M059J (cell line): ENCODE measurements at places on chromosomes 1 and 21. TPM values are rescaled to one million over a fixed set of nuclear protein-coding genes. Genes with fewer than 3 reads are reported as not detected.
A peak's percentile ranks its signal among the peaks of the same experiment; 100 is the strongest.

GRCh38 chr21:38955495-38955894 lies 149.8 kb downstream of the ETS2 start:
- peak; percentile 84 for DNase-seq

GRCh38 chr1:94009304-94009703 lies 100.1 kb upstream of the GCLM start:
- no peak for DNase-seq

DNA sequence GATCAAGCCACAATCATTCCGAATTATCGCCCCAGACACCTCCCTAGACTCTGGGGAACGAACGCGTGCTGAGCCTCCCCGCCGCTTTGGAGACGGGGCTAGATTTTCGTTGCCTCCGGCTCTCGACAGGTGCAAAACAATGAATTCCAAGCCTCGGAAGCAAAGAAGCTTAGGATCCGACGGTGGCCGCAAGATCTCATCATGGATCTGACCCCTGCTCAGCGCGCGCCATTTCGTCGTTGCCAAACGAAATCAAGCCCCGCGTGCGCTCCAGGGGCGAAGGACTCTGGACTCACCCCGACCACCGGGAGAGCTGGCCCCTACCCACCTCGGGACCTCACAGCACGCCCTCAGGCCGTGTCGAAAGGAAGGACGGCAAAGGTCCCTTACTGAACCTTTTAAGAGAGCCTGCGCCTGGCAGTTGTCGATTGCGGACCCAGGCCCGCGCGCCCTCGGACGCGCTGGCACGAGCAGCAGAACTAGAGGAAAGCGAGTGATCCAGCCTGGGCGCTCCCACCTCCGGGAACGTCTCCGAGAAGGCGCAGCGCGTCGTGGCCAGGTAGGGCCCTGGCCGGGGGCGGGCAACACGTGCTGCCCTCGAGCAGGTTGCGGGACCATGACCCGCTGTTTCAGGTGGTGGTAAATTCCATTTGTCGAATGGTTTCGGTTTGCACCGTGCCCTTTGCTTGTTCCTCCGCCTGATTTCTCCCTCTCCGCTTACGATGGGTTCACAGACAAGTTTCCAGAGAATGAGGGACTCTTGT lies 1.6 kb upstream of the RUNX3 start:
- DNase-seq, result no peak

- DNase-seq, result no peak
Observed at GRCh38 chr1:64892576-64893573, 73.5 kb downstream of the JAK1 start.

GRCh38 chr21:42003051-42003461 lies 7.1 kb downstream of the ZBTB21 start:
- peak; percentile 45 for DNase-seq

GRCh38 chr21:35366394-35367080 lies 317.4 kb upstream of the RUNX1 start:
- DNase-seq, result no peak

DNA sequence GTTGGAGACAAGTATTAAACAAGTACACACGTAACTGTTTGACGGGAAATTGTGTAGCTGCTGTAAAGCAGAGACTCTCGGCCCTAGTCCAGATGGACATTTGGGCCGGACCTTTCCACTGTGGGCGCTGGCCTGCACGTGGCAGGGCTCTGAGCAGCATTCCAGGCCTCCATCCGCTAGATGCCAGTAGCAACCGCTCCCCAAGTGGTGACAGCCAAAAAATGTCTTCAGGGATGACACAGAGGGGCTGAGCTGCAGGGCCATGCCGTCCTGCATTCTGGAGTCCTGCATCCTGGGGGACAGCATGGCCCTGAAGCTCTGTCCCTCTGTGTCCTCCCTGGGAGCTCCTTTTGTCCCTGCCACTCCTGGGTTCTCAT lies 24.8 kb downstream of the A3GALT2 start:
- no peak for DNase-seq

GRCh38 chr1:1084372-1085170 lies 10.5 kb upstream of the RNF223 start:
- DNase-seq, result no peak

DNA sequence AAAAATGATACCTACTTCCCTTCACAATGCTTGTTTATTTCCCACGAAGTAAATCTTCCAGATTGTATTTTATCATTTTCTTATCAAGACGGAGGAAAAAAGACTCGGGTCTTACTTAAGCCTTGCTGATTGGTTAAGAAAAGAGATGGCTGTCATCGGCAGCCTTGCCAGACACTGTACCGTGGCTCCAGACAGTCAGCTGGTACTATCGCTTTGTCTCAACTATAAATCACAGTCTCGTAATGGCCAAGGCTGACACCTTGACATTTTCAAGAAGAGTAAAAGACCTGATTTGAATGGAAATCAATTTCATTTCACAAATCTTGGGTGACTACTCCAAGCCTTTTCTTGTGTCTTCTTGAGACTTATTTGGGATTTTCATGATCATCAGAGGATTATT lies 868.0 kb downstream of the USP25 start:
- no peak for DNase-seq

DNA sequence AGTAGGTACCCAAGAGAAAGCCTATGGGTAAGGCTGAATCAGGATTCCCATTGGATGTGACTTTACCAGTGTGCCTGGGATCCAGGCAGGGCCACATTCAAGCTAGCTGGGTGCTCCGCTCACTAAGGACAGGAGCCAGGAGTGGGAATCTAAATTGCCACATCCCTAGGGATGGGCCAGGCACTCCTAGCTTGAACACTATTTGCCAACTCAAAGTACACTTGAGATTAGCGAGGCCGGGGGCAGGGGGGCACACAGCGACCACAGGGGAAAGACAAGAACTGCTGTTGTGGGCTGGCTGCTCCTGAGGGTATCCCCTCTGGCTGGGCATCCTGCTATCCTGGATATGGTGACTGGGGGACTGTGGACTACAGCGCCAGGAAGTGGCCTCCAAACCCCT lies 4.3 kb downstream of the SLC45A3 start:
- DNase-seq, result no peak

DNA sequence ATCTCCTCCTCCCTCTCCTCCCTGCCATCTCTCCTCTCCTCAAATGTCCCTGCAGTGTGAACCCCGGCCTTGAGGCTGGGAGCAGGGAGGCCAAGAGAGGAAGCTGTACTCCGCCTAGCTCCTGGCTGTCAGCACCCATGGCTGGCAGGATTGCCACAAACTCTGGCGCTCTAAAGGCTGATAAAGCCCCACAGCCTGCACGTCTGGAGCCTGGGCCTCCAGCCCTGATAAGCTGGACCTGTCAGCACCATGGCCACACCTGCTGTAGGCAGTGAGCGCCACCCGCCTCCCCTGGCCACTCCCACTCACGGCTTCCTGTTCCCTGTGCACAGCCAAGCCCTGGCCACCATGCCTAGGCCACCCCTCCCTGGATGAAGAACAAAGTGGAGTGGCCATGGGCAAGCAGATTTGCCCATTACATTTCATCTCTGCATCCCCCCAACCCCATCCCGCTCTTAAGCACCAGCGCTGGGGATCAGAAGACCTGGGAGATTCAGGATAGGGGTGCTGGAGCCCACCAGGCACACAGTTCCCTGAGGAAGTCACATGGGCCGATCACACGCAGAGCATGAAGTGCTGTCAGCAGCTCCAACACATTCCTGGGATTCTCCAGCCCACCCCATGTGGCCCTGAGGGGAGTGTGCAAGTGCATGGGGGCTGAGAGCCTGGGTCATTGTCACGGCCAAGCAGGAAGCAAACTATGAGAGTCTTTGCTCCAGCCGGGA lies 24.2 kb upstream of the NPPB start:
- DNase-seq, result peak; percentile 22

GRCh38 chr1:174726880-174727585 lies 272.7 kb upstream of the CACYBP start:
- no peak for DNase-seq

DNA sequence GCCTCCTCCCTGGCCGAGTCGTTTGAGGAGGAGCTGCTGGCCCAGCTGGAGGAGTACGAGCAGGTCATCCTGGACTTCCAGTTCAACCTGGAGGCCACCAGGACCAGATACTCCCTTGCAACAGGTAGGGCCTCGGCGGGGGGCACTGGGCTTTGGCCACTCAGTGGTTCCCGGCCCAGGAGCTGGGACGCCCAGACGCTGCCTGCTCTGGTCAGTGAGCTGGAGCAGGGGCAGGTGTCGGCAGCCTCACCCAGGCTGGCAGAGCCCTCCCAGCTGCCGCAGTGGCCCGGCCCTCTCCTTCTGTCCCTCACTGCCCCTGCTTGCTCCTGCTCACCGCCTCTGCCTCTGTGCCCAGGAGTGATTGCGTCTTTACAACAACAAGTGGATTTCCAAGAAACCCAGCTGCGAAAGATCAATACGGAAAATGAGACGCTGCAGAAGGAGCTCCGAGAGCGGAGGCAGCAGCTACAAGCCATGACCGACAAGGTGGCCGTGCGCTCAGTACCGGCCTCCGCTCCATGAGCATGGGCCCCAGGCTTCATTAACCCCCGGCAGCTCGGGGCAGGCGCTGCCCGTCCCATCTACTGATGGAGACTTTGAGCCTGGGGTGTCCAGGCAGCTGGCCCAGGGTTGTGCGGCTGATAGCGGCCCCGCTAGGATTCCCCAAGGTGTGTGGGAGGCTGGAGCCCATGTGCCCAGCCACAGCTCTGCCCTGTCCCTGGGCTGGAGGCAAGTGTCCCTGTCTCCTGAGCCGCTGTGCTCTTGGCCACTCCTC lies 9.0 kb upstream of the SMIM1 start:
- no peak for DNase-seq

The LRRC53 gene
- total RNA-seq, result not detected in 2 replicates

The AMY1A gene
- total RNA-seq, result not detected in 2 replicates

The PKP1 gene
- 0.15 TPM in 1 of 2 replicates, not detected in the other for total RNA-seq

The SH2D2A gene
- 0.71 TPM in 1 of 2 replicates, not detected in the other for total RNA-seq

The DDAH1 gene
- total RNA-seq, result 71.0 and 82.7 TPM in 2 replicates

The DNALI1 gene
- total RNA-seq, result 0.49 and 1.9 TPM in 2 replicates

The PEX14 gene
- 21.4 and 27.1 TPM in 2 replicates for total RNA-seq

The ZFP69B gene
- 2.2 and 2.5 TPM in 2 replicates for total RNA-seq

The ARMH1 gene
- 0.37 and 2.8 TPM in 2 replicates for total RNA-seq
